ENCODE measurements at places on chromosomes 2 and 18. TPM values are rescaled to one million over a fixed set of nuclear protein-coding genes. Genes with fewer than 3 reads are reported as not detected.

GRCh38 chr2:27461118-27461517 is 18.9 kb downstream of the KRTCAP3 start:
- no peak for DNase-seq

DNA sequence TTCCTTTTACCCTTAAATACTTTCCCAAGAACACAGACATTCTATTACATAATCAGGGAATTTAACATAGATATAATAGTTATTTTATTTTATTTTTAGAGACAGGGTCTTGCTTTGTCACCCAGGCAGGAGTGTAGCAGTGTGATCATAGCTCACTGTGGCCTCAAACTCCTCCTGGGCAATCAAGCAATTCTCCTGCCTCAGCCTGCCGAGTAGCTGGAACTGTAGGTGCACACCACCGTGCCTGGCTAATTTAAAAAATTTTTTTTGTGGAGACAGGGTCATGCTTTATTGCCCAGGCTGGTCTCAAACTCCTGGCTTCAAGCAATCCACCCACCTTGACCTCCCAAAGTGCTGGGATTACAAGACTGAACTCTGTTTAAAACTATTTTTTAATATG is 45.6 kb downstream of the SLC4A1AP start:
- DNase-seq = no peak

DNA sequence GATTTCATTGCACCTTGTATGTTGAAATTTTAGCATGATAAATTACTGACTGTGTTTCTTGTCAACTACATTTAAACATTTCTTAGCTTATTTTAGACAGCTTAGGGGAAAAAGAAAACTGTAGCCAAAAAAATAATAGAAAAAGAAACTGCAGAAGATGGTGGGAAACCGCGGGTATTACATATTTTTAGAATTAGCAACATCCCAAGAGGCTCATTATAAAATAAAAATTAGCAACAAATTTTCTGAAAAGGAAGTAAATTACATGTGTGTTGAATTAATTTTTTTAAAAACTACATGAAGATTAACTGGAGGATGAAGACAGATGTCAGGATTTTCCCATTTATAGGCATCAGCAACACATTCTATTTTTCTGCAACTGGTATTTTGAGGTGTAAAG is 4.3 kb downstream of the PELI1 start:
- no peak for DNase-seq

DNA sequence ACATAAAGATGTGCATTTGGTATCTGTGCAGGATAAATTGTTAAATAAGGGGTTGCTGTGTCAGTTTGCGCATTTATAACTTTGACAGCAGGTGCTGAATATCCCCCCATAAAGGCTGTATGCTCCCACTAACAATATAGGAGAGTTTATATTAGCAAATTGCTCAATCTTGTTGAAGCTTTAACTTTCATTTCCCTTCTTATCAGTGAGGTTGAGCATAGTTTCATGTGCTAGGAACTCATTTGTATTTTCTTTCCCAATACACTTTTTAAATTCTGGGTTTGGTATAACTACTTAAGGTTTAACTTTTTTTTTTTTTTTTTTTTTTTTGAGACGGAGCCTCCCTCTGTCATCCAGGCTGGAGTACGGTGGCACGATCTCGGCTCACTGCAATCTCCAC is 89.0 kb downstream of the FAM117B start:
- DNase-seq = no peak

GRCh38 chr2:105338020-105338385 is 663 bp downstream of the C2orf49 start:
- DNase-seq = no peak

GRCh38 chr2:88067189-88067588 is 436 bp upstream of the SMYD1 start:
- no peak for DNase-seq

DNA sequence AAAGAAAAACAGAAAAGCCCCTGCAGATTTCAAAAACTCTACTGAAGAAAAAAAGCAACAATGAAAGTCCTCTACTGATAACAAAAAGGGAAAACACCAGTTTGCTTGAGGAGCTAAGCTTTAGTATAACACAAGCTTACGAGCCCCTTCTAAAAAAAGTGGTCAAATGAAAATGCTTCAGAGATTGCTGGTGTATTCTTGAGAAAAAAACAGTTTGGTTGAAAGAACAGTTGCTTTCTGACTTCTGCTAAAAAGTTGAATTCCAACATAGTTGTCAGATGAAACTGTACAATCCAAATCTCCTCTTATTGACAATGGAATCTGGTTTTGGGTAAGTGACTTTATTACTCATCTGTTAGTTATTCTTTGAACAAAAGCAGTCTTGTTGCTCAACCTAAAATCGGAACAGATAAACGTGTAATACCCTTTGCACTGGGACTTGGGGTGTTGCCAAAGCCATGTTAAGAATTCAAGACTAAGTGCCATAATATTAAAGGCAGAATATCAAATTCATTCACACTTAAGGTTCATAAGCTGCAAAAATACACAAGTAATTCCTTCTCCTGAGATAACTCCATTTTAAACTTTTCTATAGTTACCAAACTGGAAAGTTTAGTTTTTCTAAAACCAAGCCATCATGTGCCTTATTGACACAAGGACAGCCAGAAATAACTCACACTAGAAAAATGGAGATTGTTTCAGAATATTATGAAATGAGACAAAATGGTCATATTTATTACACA is 45.3 kb upstream of the SPAG16 start:
- DNase-seq = no peak

DNA sequence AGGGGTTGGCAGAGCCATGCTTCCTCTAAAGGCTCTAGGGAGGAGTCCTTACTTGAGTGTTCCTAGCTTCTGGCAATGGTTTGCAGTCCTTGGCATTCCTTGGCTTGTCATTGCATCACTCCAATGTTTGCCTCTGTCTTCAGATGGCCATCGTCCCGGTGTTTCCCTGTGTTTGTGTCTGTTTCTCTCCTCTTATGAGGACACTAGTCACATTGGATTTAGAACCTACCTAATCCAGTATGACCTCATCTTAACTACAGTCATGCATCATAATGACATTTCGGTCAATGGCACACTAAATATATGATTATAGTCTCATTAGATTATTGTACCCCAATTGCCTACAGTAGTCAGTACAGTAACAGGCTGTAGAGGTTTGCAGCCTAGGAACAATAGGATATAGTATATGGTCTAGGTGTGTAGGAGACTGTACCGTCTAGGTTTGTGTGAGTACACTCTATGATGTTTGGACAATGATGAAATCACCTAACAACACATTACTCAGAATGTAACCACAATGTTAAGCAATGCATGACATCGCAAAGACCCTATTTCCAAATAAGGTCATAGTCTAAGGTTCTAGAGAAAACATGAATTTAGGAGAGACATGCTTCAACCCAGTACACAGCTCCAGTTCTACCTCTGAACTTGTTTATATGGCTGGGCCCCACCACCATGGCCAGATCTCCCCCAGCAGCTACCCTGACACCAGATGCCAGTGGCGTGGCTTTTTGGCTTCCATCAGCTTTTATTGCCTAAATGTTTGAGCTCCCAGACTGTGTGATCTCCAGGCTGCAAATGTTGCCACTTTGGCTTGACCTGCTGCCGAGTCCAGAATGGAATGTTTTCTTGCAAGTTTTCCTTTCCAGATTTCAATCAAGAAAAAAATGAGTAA is 22.1 kb downstream of the SRD5A2 start:
- DNase-seq = no peak

- DNase-seq = no peak
These were observed 15.1 kb downstream of the DDX1 start for GRCh38 chr2:15606481-15607441.

DNA sequence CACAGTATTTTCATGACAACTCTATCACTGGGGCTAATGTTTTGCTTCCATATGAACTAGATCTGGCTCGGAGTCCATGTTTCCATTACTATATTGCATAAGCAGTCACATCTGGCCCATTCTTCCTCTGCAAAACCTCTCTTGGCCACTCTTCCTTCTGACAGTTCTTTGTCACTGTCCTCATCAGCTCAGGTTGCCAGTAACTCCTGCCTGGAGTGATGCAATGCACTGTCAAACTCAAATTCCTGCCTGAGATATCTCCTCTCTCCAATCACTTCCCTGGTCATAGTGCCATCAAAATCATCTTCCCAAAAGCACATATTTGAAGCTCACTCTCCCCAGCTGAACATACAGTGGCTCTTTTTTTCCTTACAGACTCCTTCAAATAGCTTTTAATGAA is 66.1 kb downstream of the COLEC12 start:
- DNase-seq = peak; percentile 79

- no peak for DNase-seq
These were observed 4.6 kb downstream of the MAP3K20 start for GRCh38 chr2:173079973-173080860.

DNA sequence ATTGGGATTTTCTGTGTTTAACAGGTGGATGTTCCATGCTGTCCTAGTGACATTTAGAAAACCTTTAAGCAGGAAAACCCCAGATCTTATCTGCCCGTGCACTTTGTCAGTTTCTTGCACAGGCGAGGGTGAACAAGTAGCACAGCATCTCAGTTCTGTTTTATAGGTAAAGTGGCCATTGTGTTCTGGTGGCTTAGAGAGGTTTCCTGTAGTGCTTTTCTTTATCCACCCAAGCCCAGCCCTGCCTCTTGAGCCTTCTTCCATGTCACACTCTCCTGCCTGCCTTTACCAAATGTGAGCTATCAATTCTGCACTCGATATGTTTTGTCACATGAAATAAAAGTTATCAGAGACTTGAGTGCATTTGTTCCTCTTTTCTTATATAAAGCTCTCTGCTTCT is 135.3 kb upstream of the NOSTRIN start:
- DNase-seq = no peak

DNA sequence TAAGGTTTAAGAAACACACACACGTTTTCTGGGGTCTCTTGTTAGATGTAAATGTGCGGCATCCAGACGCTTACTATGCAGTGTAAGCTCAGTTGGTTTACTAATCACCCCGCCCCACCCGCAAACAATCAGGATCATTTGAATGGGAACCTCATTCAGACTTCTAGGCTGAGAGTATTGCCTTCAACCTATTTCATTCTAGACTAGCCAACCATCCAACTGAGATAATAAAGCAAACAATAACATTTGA is 1.3 kb upstream of the FIGN start:
- DNase-seq = no peak

DNA sequence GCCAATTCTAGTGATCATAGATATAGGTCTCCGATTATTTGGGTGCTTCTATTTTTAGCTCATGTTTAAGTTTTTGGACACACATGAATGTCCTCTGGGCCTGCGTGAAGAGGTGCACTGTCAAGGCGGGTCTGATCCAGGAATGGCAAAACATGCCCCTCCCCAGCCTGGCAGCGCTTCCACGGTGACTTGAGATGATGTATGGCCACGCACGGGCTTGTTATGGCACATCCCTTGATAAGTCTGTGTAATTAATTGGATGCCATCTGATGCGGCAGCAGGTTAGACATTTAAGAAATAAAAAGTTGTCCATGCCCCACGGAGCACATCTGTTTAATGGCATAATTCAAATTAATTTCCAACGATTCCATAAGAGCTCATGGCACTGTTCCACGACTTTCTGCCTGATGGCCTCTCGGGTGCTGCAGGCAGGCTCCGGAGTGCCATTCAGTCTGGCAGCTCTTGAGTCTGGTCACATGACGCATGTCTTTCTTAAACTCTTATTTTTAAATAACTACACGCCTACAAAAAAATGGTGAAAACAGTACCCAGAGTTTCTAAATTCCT is 151.4 kb downstream of the ACKR3 start:
- no peak for DNase-seq

DNA sequence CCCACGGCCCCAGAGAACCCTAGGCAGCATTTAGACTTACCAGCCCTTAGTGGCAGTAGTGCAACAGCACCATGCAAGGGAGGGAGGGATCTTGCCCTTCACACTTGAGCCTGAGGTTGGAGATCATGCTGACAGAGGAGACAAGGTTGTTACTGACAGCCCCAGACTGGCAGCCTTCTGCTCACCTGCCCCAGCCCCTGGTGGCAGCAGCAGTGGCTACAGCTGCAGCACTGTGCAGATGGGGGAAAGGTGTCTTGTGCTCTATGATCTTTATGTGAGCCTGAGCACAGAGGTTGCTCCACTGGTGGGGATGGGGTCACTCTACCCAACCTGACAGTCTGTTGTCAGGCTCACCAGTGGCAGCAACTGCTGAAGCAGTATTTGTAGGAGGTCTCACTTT is 501.2 kb upstream of the LRRTM4 start:
- DNase-seq = no peak

GRCh38 chr2:24919506-24920097 is 435 bp downstream of the ADCY3 start:
- DNase-seq = peak; percentile 36

DNA sequence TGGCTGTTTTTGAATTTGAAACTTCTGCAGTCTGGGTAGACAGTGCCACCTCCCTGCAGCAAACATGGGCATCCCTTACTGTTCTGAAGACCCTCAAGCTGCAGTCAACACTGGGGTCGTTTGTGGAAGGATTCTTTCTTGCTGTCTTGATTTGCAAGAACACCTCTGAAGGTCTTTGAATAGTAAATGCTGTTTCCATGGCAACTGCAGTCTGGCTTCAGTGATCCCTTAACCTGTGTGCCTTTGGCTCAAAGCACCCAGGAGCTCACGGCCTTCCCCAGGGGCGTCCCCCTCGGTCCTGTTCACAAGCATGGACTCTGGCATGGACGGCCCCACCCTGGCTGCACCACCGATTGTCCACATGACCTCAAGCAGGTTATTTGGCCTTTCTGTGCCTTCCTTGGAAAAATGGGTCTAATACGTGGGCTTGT is 38.3 kb downstream of the LRRFIP1 start:
- DNase-seq = no peak

DNA sequence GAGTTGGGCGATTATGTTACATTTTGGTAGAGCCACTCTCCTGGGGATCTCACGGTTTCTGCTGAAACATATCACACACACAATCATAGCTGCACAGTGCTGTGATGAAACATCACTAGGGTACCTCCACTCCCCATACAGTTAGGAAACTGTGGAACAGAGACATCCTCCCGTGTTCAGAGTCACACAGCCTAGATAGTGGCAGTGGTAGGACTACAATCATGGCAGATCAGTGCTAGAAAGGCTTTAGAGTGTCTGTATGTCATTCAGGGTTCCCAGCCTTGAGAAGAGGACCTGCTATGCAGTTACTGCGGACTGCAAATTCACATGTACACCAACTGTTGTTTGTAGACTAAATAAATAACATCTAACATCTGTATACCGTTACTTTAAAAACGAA is 210.3 kb upstream of the FOSL2 start:
- DNase-seq = no peak

GRCh38 chr2:186058614-186059013 is 320.0 kb downstream of the FSIP2 start:
- DNase-seq = no peak

Gene SPP2
- total RNA-seq = not detected

Gene DTNB
- total RNA-seq = 25.6 TPM

Gene CGREF1
- 2.8 TPM for total RNA-seq

Gene GREB1
- 3.1 TPM for total RNA-seq

Gene KCNIP3
- total RNA-seq = 3.2 TPM

Gene PFN4
- 1.3 TPM for total RNA-seq

Gene CCBE1
- total RNA-seq = 34.4 TPM

Gene OSBPL6
- 4.0 TPM for total RNA-seq

Data from left lung (tissue), 14 donors.